Left colon (tissue), 2 donors: ENCODE measurements at places on chromosomes 2 and 18. TPM values are rescaled to one million over a fixed set of nuclear protein-coding genes. Genes with fewer than 3 reads are reported as not detected.

GRCh38 chr18:77143196-77143595 lies 10.6 kb upstream of the MBP start:
- no peak for DNase-seq

DNA sequence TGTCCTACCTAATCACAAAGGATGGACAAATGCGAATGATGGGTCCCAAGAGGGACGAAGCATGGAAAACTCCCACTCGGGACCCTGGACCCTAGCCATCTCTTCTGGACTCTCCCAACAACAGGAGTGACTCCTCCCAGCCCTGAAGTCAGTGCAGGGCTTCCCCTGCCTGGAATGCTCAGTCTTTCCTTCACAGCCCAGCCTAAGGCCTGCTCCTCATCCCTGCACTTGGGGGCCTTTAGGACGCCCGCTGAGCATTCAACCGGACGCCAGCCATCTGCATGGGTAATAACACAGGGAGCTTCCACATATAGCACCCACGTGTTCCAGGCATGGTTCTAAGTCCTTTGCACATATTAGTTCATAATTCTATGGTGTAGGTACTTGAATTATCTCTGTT lies 237.5 kb downstream of the KLHL29 start:
- DNase-seq, result no peak

- no peak for DNase-seq
Observed at GRCh38 chr2:159613651-159614285, 2.6 kb downstream of the BAZ2B start.

- DNase-seq, result peak; percentile 80
Observed at GRCh38 chr2:46062637-46063412, 234.4 kb upstream of the EPAS1 start.

- DNase-seq, result no peak
Observed at GRCh38 chr2:168183308-168183997, 63.9 kb downstream of the STK39 start.

DNA sequence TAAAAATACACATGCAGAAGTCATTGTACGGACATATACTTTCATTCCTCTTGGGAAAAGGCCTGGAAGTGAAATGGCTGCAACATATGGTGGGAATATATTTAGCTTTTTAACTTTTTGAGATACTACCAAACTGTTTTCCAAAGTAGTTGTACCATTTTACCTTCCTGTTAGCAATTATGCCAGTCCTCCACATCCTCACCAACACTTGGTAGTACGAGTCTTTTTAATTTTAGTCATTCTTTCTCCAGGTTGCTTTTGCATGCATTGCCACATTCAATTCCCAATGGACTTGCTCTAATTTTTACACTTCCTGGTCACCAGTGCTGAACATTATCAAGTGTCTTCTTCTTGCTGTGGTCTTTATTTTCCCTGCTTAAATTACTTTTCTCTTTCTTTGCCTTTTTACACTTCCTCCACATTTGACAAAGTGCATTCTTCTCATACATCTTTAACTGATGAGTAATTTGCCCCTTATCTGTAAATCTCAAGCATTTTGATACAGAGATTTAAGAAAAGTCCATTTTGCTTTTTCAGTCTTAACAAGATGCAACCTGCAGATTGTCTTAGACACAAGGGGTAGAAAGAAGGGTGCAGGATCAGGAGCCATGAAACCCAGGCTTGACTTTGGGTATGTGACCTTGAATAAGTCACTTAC lies 14.5 kb downstream of the VIT start:
- no peak for DNase-seq

ACMSD gene
- not detected for total RNA-seq
